Fibroblast of lung (primary cell): ENCODE measurements at places on chromosomes 6 and 20. TPM values are rescaled to one million over a fixed set of nuclear protein-coding genes. Genes with fewer than 3 reads are reported as not detected.

Gene APCDD1L
- 0.18 and 1.6 TPM in 2 replicates for polyA plus RNA-seq

Gene DEFB132
- polyA plus RNA-seq, result not detected in 2 replicates

Gene RWDD2A
- 4.0 and 6.9 TPM in 2 replicates for polyA plus RNA-seq

Gene TSBP1
- polyA plus RNA-seq, result not detected in 2 replicates

Gene CAGE1
- not detected in 2 replicates for polyA plus RNA-seq

Gene SPTLC3
- polyA plus RNA-seq, result 1.2 and 4.0 TPM in 2 replicates

Gene SLC4A11
- 0.56 and 1.1 TPM in 2 replicates for polyA plus RNA-seq

Gene AVP
- polyA plus RNA-seq, result not detected in 2 replicates

Gene GFOD1
- polyA plus RNA-seq, result 10.5 and 11.2 TPM in 2 replicates

Gene DUSP15
- 0.14 TPM in 1 of 2 replicates, not detected in the other for polyA plus RNA-seq
